ENCODE measurements at places on chromosomes 3 and 15.

DNA sequence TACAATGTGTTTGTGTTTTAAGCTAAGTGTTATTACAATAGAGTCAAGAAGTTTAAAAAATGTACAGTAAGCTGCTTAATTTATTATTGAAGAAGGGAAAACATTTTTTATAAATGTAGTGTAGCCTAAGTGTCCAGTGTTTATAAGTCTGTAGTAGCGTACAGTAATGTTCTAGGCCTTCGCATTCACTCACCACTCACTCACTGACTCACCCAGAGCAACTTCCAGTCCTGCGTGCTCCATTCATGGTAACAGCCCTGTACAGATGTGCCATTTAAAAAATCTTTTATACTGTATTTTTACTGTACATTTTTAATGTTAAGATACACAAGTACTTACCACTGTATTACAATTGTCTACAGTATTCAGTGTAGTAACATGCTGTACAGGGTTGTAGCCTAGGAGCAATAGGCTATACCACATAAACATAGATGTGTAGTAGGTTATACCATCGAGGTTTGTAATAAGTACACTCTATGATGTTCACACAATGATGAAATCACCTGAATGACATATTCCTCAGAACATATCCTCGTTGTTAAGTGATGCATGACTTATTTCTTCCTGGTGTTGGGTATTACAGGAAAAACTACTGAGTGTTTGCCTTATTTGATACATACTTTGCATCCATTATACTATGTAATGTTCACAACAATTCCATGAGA is 156.6 kb upstream of the NUDT16 start:
- DNase-seq, result no peak

GRCh38 chr15:63532307-63532744 is 27.9 kb downstream of the USP3 start:
- DNase-seq, result no peak

GRCh38 chr3:154794391-154794790 is 285.7 kb upstream of the MME start:
- no peak for DNase-seq

GRCh38 chr15:101479851-101480612 is 9.5 kb downstream of the PCSK6 start:
- no peak for DNase-seq

GRCh38 chr3:40658305-40658704 is 133.5 kb downstream of the ZNF621 start:
- no peak for DNase-seq

GRCh38 chr3:84943379-84943778 is 15.4 kb upstream of the CADM2 start:
- DNase-seq, result no peak

DNA sequence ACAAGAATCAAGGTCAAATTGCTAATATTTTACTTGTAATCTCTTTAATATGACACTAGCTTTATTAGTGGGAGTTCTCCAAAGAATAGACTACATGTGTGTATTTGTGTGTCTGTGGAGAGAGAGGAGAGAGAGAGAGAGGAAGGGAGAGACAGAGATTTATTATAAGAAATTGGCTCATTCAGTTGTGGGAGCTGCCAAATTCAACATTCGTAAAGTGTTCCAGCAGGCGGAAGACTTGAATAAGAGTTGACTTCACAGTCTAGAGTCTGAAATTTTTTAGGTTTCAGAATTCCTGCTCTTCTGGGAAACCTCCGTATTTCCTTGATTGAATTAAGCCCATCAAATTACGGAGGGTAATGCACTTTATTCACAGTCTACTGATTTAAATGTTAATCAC is 4.7 kb upstream of the CLDN1 start:
- no peak for DNase-seq

DNA sequence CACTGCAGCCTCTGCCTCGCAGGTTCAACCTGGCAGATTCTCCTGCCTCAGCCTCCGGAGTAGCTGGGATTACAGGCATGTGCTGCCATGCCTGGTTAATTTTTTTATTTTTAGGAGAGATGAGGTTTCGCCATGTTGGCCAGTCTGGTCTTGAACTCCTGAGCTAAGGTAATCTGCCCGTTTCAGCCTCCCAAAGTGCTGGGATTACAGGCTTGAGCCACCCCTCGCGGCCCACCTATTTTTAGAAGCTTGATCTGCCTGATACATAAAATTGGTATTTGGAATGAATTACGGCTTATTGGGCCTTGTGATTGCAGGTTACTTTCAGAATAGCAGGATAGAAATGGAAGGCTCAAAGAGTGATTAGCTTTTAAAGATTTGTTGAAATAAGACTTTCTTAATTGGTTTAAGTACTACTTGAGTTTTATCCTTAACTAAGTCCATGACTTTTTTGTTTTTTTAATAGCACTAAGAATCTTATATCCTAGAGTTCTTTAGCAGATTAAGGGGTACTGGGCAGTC is 25.0 kb downstream of the GMPS start:
- DNase-seq, result no peak

GRCh38 chr3:197750396-197750831 is 731 bp downstream of the FYTTD1 start:
- DNase-seq, result peak; percentile 65

DNA sequence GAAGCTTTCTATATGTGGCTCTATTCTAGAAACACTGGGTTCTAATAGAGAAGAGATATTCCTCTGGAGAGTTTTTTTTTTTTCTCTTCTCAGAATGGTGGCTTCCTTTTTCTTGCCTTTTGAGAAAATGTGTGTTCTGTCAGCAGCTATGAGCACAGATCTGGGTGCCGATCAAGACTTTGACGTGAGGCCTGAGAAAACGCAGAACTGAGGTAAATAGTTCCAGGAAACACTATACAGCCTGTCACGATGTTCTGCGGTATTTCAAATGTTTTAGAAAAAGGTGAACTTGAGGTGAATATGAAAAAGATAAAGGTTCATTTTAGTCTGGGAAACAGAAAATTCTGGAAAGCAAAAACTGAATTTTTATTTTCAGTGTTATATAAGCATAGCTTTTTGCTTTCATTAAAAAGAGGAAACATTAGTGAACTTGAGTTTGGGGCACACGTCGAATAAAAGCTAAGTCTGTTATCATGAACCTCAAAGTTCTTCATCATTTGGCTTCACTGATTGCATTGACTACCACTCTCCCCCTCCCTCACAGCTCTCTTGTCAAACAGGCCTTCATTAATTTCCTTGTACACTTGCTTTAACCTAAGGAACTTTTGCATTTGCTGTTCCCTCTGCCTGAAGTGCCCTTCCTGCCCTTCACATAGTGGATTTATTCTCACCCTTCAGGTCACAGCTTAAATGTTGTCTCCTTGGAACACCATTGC is 265.1 kb downstream of the NFKBIZ start:
- peak; percentile 65 for DNase-seq

DNA sequence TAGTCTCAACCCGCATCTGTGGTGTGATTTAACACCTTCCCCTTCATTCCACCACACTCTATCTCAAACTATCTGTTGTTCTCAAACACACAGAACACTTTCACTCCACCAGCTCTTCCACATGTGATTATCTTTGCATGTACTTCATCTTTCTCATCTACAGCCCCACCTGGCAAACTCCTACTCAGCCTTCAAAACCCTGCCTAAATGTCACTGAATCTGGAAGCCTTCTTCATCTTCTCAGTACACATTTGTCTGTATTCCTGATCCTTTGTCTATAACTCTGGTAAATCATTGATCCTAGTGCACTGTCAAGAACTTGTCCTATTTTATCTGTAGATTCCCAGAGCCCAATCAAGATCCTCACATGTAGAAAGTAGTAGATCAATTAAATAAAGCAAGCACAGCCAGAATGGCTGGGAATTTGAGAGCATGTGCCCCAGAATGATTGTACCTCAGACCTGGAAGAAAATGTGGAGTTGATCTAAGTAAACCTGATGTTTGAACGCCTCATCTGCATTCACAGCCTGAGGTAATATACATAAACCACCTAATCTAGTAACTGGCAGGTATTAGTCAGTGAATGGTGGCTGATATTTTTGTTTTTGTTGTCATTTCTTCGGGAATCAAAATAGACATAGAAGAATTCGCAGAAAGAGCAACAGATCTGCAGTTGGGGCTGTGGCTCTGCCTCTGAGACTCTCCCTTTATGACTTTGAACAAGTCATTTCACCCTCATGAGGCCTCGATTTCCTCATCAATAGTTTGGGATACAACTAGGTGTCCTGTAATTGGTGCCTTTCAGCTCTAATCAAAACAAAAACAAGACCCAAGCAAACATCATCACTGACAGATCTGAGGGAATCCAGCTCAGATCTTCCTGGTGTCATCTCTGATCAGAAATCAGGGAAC is 28.0 kb upstream of the MAGEF1 start:
- no peak for DNase-seq

DNA sequence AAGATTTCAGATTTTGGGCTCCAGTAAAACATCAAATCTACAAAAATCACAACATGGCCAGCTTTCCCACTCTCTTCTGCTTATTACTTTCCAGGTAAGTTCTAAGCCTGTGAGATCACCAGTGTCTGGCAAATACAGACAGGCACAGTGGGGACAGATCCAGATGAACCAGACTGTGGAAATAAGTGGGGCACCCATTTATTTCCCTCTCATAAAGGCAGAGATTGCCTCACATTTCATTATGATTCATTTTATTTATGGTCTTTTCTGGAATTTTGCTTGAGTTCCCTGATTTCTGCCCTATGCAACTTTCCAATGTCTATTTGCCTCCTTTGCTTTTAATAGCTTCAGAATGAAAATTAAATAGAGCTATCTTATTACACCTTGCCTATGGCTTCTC is 66.8 kb downstream of the GREM1 start:
- no peak for DNase-seq

GRCh38 chr3:126157083-126157768 is 23.2 kb downstream of the ALDH1L1 start:
- DNase-seq, result no peak

DNA sequence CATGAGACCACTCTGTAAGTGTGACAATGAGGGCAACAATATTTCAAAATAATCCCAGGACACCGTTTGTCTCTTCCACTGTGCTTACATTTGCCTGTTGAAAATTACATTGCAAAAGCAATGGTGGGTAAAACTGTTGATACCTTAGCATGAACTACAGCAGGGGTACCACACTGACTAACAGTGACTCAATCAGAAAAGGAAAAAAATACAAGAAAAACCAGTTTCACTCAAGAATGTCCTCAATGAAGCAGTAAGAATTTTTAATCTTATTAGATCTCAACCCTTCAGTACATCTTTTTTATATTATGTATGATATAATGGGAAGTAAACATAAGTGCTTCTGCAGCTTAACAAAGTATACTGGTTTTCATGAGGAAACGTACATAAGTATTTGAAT is 1.6 kb upstream of the CCDC54 start:
- no peak for DNase-seq

DNA sequence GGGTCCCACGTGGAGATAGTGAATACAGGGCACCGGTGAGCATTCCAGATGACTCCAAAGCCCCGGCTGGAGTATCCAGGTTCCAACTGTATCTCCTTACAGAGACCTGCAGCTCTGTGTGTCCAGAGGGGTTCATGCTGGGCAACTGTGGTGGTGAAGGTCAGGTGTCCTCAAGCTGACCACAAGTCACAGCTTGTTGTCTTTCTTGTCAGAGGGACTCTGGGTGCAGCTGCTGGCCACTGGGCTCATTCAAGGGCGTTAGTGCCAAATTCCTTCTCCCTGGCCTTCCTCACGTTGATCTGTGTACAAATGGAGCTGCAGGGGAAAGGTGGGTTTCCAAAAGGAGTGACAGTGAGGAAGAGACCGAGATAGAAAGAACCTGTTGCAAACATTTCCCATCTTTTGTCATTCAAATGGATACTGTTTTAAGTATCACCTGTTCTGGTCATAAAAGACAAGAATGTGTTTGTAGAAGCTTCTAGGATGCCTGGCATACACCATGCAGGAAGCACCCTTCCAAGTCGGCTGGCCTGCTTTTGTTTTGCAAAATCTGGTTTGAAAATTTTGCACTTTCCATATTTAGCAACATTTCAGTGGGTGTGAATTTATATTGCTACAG is 52.5 kb downstream of the CEMIP start:
- DNase-seq, result no peak

DNA sequence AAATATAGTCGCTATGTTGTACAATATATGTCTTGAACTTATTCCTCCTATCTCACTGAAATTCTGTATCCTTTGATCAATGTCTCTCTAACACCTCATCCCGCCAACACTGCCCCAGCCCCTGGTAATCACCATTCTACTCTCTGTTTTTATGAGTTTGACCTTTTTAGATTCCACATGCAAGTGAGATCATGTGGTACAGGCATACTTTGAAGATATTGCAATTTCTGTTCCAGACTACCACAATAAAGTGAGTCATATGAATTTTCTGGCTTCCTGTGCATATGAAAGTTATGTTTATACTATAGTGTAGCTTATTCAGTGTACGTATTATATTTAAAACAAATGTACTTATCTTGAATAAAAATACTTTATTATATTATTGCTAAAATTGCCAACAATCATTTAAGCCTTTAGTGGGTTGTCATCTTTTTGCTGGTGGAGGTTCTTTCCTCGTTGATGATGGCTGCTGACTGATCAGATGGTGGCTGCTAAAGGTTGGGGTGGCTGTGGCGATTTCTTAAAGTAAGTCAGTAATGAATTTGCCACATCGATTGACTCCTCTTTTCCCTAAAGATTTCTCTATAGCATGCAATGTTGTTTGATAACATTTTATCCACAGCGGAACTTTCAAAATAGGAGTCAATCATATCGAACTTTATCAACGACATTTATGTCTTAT is 257.2 kb downstream of the NFKBIZ start:
- DNase-seq, result peak; percentile 35

DNA sequence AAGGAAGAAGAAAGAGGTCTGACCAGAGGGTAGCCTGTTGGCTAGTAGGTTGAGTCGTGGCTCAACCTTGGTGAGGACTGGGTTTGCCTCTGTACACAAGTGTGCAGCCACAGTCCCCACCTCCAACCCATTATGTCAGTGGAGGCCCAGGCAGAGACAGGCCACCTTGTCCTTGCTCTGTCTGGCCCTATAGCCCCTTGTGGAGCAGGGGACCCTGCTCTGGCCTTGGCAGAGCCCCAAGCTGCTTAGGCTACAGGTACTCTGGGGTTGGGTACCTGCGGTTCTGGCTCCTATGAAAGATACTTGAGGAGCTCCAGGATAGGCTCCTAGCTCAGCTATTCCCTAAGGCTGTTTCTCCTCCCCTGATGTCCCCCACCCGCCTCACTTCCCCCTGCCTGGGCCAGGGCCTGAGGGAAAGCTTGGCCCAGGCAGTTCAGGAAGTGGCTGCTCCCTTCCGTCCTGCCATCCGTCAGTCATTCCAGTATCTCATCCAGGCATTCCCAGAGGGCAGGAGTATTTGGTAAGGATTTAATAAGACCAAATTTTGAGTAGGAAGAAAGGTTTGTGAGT is 44.0 kb downstream of the FGD5 start:
- no peak for DNase-seq

GRCh38 chr3:155958676-155959075 is 88.2 kb downstream of the GMPS start:
- DNase-seq, result no peak

- no peak for DNase-seq
Measured at GRCh38 chr3:16490062-16490619, 23.4 kb downstream of the RFTN1 start.

- DNase-seq, result no peak
Measured at GRCh38 chr15:88303395-88303794, 46.9 kb upstream of the NTRK3 start.

DNA sequence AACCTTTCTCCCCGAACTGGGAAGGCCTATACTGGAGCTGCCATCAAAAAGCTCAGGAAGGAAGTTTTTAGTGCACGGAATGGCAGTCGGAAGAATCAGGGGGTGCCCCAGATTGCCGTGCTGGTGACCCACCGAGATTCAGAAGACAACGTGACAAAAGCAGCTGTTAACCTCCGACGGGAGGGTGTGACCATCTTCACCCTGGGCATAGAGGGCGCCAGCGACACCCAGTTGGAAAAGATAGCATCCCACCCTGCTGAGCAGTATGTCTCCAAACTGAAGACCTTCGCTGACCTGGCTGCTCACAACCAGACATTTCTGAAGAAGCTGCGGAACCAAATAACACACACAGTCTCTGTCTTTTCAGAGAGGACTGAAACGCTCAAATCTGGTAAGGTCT is 48.2 kb downstream of the COL6A6 start:
- no peak for DNase-seq

Measured in CD4-positive, alpha-beta T cell treated with Interleukin-2 at 100 ng/mL for 4 hours (primary cell).